ENCODE measurements at places on chromosomes 6 and 20. TPM values are rescaled to one million over a fixed set of nuclear protein-coding genes. Genes with fewer than 3 reads are reported as not detected.

- DNase-seq, result no peak
- no peaks in the 10 kb centered on the region for H3K27me3 ChIP-seq
- peaks cover 4% of the 10 kb centered on the region for H3K36me3 ChIP-seq
Observed at GRCh38 chr6:151905072-151905471, 97.6 kb downstream of the ESR1 start.

- H3K27me3 ChIP-seq, result peaks cover 54% of the 10 kb centered on the region
- no peak within 1 kb of the TSS for H3K27ac ChIP-seq
- peaks cover 4% of the 10 kb centered on the region for H3K36me3 ChIP-seq
- DNase-seq, result no peak
- H3K4me1 ChIP-seq, result no peaks in the 10 kb centered on the region
Observed at GRCh38 chr20:17226410-17227218, at the start of gene PCSK2. Gene PCSK2, plus strand, starts transcription at chr20:17227040. Its CDS starts 266 bp downstream, at chr20:17227306.

DNA sequence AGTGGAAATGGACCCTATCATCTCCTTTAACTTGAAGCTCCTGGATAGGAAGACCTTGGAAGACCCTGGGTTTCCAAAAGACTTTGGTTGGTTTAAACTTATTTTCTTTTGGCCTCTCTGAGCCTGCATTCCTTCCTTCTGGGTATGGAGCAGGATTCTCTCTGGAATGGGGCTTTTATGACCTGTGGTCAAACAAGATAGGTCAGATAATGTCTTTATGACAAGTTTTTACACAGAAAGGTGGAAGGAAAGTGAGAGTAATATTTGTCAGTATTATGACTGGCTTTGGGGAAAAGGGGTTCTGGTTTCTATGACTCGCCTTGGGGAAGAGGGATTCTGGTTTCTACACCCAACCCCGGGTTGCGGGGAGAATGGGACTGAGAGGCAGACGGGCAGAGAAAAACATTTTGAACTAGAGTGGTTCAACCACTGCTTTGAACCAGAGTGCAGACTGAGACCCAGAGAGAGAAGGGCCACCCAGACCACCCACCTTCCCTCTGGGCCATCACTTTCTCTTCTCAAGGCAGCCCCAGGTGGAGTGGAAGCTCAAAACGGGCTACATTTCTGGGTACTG lies 37.6 kb upstream of the KCNK5 start:
- no peak overlapping the region for H3K4me3 ChIP-seq
- H3K4me1 ChIP-seq, result peaks cover 30% of the 10 kb centered on the region
- H3K27ac ChIP-seq, result no peak overlapping the region

DNA sequence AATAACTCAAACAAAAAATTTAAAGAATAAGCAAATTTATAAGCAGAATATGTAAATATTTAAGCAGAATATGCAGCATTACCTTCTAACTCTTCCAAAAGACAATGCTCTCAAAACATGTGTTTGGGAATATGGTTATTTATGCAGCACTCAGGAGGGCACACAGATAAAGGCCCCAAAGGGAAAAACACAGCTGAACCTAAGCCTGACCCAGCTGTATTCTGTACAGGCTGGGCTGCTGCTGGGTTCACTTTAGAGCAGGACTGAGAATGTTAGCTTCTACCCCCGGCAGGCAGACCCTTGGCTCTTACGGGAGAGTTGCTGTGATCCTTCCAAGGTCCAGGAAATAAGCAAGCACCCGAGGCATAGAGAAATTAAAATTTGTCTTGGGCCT lies 37.3 kb downstream of the ABHD12 start:
- peaks cover 5% of the 10 kb centered on the region for H3K4me1 ChIP-seq
- no peak for DNase-seq
- H3K36me3 ChIP-seq, result no peaks in the 10 kb centered on the region

GRCh38 chr6:53934023-53934422 lies 139.2 kb downstream of the LRRC1 start:
- H3K4me1 ChIP-seq, result peaks cover 17% of the 10 kb centered on the region
- DNase-seq, result no peak
- peaks cover 16% of the 10 kb centered on the region for H3K27me3 ChIP-seq

GRCh38 chr6:31399589-31400466 lies 3.6 kb upstream of the MICA start:
- peak; percentile 63 for DNase-seq
- H3K36me3 ChIP-seq, result peaks cover 7% of the 10 kb centered on the region
- H3K27me3 ChIP-seq, result peaks cover 9% of the 10 kb centered on the region
- H3K27ac ChIP-seq, result peak overlapping the region; percentile 87
- peaks cover 69% of the 10 kb centered on the region for H3K4me1 ChIP-seq
- peak overlapping the region; percentile 94 for H3K4me3 ChIP-seq

- H3K4me1 ChIP-seq, result peaks cover 47% of the 10 kb centered on the region
- peaks cover 14% of the 10 kb centered on the region for H3K36me3 ChIP-seq
- peak; percentile 90 for DNase-seq
- peak within 1 kb of the TSS; percentile 98 for H3K27ac ChIP-seq
- H3K27me3 ChIP-seq, result no peaks in the 10 kb centered on the region
Observed at GRCh38 chr6:159693128-159693893, at the start of gene SOD2. Gene SOD2, minus strand, starts transcription at chr6:159693241. Its CDS starts 74 bp downstream, at chr6:159693167.

DNA sequence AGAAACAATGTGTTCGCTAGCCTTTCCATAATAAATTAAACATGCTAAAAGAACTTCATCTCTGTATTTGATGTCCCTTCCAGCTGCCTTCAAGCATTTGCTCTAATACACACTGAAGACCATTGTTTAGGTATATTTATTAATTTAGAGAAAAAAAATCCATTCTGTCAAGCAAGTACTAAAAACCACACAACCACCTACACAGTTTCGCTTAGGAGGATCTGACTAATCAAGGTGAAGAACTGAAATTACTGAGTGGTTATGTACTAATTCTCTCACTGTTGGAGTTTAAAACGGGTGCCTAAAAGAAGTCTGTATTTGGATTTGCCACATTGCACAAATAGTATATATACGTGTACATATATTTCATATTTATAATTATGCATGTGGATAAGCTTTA lies 58.9 kb downstream of the GMDS start:
- peaks cover 36% of the 10 kb centered on the region for H3K27me3 ChIP-seq
- H3K4me3 ChIP-seq, result no peak overlapping the region
- no peaks in the 10 kb centered on the region for H3K36me3 ChIP-seq
- no peak overlapping the region for H3K27ac ChIP-seq
- peak; percentile 35 for DNase-seq

- no peak overlapping the region for H3K4me3 ChIP-seq
- DNase-seq, result no peak
- H3K27me3 ChIP-seq, result peaks cover 11% of the 10 kb centered on the region
- H3K36me3 ChIP-seq, result no peaks in the 10 kb centered on the region
- no peak overlapping the region for H3K27ac ChIP-seq
Observed at GRCh38 chr6:63805808-63806572, 170.4 kb downstream of the PHF3 start.

GRCh38 chr6:48628316-48628715 lies 517.3 kb upstream of the PTCHD4 start:
- H3K27ac ChIP-seq, result no peak overlapping the region
- H3K36me3 ChIP-seq, result no peaks in the 10 kb centered on the region
- no peaks in the 10 kb centered on the region for H3K27me3 ChIP-seq
- DNase-seq, result no peak
- H3K4me3 ChIP-seq, result no peak overlapping the region
- H3K4me1 ChIP-seq, result no peaks in the 10 kb centered on the region

- H3K36me3 ChIP-seq, result no peaks in the 10 kb centered on the region
- peaks cover 17% of the 10 kb centered on the region for H3K4me1 ChIP-seq
Observed at GRCh38 chr6:131523988-131524673, 48.9 kb upstream of the ARG1 start.

- DNase-seq, result no peak
- no peaks in the 10 kb centered on the region for H3K36me3 ChIP-seq
- H3K27ac ChIP-seq, result no peak overlapping the region
- H3K4me3 ChIP-seq, result no peak overlapping the region
Observed at GRCh38 chr6:144259986-144260385, 25.1 kb upstream of the UTRN start.

DNA sequence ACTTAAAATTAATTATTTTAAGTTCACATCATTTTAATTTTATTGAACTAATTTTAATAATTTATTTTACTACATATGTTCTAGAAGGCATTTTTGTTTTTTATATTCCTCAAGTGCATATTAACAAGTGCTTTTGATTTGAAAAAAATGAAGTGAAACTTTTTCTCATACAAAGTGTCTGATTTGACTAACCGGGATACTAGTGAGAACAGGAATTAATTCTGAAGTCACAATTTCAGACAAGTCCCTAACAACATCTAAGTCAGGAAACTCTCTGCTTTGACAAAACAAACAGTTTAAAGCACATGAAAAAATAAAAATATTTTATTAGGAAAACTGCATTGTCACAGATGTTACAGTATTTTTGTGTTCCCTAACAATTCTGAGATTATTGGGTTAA lies 1166.3 kb upstream of the CITED2 start:
- H3K4me1 ChIP-seq, result no peaks in the 10 kb centered on the region
- no peak overlapping the region for H3K27ac ChIP-seq

DNA sequence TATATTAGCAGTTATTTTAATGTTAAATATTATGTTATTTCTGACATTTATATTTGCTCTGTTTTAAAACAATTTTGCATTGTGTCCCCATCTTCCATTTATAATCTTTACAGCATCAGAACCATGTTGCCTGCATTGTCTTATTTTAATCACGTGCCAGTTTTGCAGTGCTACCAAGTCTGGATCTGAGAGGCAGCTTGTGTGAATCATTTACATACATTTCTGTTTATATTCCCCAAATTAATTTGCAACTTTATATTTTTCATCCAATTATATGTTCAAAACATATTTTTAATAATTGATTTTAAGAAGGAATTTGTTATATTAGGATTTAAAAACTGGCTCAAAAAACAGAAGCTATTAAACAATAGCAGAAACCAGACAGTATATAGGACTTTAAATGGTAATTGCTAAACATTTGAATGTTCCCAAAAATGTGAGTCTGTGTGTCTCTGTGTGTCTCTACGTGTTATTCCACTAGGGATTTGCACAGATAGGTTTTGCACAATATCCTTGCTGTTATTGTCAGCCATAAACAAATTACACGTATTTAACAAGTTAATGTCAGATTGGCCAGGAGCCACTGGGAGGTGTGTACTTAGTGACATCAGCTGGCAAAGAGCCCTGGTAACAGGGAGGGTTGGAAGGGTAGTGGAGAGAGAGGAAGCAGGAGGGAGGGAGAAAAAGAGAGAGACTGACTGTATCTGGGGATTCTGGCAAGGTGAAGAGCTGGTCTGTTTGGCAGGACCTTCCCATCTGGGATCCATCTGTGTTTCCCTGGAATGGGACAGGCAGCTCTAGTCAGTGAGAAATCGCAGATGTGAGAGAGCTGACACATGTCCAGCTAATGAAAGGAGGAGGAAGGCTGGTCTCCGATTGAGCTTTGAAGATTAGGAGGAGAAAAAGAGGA lies 72.1 kb downstream of the CBFA2T2 start:
- no peak for DNase-seq
- no peak overlapping the region for H3K4me3 ChIP-seq
- H3K36me3 ChIP-seq, result peaks cover 3% of the 10 kb centered on the region
- H3K27ac ChIP-seq, result no peak overlapping the region

DNA sequence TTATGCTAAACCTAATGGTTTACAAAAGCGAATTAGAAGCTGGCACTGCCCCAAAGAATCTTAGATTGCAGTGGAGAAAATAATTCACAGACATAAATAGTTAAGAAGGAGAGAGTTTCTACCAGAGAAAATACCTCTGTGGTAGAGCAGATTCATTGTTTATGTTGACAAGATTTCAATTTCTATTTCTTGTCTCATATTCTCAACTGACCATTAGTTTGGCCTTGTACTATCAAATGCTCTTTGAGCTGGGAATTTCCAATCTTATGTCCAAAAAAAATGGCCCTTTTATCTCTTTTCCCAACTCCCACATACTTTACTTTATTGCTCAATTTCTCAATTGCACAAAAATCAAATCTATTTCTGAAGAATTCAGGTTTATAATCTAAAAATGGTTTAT lies 804.1 kb upstream of the CITED2 start:
- H3K27me3 ChIP-seq, result no peaks in the 10 kb centered on the region
- H3K4me1 ChIP-seq, result no peaks in the 10 kb centered on the region
- DNase-seq, result no peak
- H3K36me3 ChIP-seq, result no peaks in the 10 kb centered on the region

GRCh38 chr20:37837924-37838323 lies 65.0 kb upstream of the VSTM2L start:
- H3K36me3 ChIP-seq, result peaks cover 3% of the 10 kb centered on the region
- no peak overlapping the region for H3K4me3 ChIP-seq
- no peaks in the 10 kb centered on the region for H3K4me1 ChIP-seq
- DNase-seq, result no peak

DNA sequence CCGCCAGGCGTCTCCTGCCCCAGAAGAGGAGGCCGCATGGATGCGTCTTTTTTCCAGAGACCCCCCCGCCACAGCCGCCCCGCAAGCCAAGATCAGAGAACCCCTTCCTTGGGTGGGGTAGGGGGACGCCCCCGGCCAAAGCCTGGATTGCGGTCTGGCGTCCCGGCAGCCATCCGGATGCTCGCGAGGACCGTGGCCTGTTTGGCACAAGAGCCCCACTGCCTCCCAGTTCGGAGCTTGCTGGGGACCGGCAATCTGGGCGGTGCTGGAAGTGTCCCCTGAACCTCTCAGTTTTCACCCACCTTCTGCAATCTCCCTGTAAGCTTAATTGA lies 924 bp downstream of the FAM162B start:
- peaks cover 8% of the 10 kb centered on the region for H3K4me1 ChIP-seq
- no peak overlapping the region for H3K27ac ChIP-seq
- H3K36me3 ChIP-seq, result peaks cover 3% of the 10 kb centered on the region
- DNase-seq, result no peak

GRCh38 chr6:68059261-68059660 lies 575.8 kb upstream of the ADGRB3 start:
- H3K4me3 ChIP-seq, result no peak overlapping the region
- H3K27me3 ChIP-seq, result no peaks in the 10 kb centered on the region
- H3K36me3 ChIP-seq, result no peaks in the 10 kb centered on the region
- no peaks in the 10 kb centered on the region for H3K4me1 ChIP-seq
- no peak for DNase-seq
- no peak overlapping the region for H3K27ac ChIP-seq

- DNase-seq, result peak; percentile 34
- H3K4me1 ChIP-seq, result peaks cover 17% of the 10 kb centered on the region
- no peak within 1 kb of the TSS for H3K27ac ChIP-seq
- H3K4me3 ChIP-seq, result peak within 1 kb of the TSS; percentile 23
- H3K27me3 ChIP-seq, result peaks cover 21% of the 10 kb centered on the region
- no peaks in the 10 kb centered on the region for H3K36me3 ChIP-seq
Observed at GRCh38 chr20:45114465-45115385, at the start of gene WFDC5. Gene WFDC5, minus strand, starts transcription at chr20:45115174. Its CDS starts 91 bp downstream, at chr20:45115083.

- H3K4me3 ChIP-seq, result no peak overlapping the region
- H3K4me1 ChIP-seq, result peaks cover 11% of the 10 kb centered on the region
- no peaks in the 10 kb centered on the region for H3K36me3 ChIP-seq
- no peaks in the 10 kb centered on the region for H3K27me3 ChIP-seq
Observed at GRCh38 chr6:137351890-137352289, 132.7 kb upstream of the IFNGR1 start.

WFDC10B gene
- not detected for total RNA-seq

RAB44 gene
- 0.09 TPM for total RNA-seq

NKX2-2 gene
- total RNA-seq, result not detected

FAM83C gene
- total RNA-seq, result not detected

LY86 gene
- 1.2 TPM for total RNA-seq

PPP1R3G gene
- not detected for total RNA-seq

MTFR2 gene
- total RNA-seq, result 29.4 TPM

SLC32A1 gene
- total RNA-seq, result 0.12 TPM

SLC24A3 gene
- total RNA-seq, result not detected

TTK gene
- total RNA-seq, result 37.9 TPM
